Keratinocyte (primary cell): ENCODE measurements at places on chromosomes 11 and 22.

- no peak for DNase-seq
These were observed 339.7 kb upstream of the B3GAT1 start for GRCh38 chr11:134751766-134752165.

DNA sequence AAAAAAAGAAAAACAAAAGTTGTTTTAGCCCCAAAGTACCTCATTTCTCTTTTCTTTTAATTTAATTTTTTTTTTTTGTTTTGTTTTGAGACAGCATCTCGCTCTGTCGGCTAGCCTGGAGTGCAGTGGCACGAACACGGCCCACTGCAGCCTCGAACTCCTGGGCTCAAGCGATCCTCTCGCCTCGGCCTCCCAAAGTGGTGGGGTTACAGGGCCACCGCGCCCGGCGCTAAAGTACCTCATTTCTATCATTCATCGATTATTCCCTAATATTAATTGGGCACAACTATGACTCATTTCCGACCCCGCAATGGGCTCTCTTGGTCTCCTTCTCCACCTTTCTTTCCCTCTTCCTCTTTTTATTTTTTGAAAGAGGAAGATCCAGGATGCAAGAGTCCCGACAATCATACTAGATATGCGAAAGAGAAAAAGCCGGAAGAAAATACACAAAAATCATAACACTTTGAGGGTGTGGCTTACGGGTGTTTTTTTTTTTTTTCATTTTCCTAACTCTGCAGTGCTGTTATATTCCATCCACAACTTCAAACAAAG, 475 bp upstream of the AIP start:
- no peak for DNase-seq

DNA sequence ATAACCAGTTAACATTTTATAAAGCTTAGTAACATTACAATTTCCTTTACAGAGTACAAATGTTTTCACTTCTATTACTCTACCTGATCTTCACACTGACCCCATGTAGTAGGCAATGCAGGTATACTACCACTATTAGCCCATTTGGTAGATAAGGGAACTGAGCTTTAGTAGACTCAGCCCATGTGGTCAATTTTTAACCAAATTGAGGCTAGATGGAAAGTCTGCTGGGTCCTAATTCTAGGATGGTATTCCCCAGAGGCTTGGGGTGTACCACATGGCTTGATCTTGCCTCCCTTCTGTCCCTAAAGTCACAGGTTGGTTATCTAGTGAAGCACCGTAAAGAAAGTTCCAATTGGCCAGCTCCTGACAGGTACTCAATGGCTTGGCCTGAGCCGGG, 48.2 kb downstream of the NRXN2 start:
- DNase-seq, result no peak

- no peak for DNase-seq
These were observed 237.3 kb downstream of the BRD1 start for GRCh38 chr22:49590381-49590780.

- DNase-seq, result no peak
These were observed 1.3 kb upstream of the ZNF70 start for GRCh38 chr22:23752090-23752691.

- no peak for DNase-seq
These were observed 104.8 kb downstream of the C11orf58 start for GRCh38 chr11:16843294-16843693.

DNA sequence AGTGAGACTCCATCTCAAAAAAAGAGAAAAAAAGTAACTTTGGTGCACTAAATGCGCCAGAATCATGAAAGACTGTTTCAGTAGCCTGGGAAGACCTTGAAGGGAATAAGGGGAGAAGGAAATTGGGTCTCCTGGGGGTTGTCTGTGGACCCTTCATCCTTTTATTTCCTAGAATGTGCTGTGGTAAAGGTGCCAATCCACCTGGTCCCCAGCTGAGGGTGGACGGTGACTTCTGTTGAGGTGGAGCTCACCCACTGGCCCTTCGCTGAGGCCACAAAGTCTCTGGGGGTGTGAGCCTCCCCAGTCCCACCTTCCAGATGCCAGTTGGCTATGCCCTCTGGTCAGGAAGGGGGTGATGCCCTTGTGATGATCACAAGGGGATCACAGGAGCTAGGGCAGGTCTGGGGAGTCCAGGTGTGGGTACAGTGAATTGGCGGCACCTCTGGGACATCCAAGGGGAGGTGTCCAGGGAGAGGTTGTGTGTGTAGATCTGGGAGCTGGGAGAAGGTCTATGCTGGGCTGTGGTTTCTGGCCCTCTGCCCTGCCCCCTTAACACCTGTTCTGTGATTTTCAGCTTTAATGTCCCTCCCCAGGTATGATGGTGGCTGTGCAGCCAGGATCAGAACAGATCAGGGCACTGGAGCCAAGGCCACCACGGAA, 34.2 kb upstream of the LMO1 start:
- DNase-seq, result no peak

DNA sequence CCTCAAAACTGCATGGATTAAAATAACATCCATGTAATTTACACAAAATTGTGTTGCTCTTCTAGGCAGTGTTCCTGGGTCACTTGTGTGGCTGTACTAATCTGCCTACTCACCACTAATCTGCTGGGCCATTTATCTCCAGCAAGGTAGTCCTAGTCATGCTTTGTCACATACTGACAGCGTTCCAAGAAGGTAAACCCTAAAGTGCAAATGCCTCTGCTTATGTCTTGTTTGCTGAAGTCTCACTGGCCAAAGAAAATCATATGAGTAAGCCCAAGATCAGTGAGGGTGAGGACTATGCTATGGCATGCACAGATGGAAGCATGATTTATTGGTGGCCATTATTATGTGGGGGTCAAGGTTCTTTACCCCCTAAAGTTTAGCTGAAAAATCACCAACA, 630.2 kb upstream of the LUZP2 start:
- DNase-seq, result no peak

DNA sequence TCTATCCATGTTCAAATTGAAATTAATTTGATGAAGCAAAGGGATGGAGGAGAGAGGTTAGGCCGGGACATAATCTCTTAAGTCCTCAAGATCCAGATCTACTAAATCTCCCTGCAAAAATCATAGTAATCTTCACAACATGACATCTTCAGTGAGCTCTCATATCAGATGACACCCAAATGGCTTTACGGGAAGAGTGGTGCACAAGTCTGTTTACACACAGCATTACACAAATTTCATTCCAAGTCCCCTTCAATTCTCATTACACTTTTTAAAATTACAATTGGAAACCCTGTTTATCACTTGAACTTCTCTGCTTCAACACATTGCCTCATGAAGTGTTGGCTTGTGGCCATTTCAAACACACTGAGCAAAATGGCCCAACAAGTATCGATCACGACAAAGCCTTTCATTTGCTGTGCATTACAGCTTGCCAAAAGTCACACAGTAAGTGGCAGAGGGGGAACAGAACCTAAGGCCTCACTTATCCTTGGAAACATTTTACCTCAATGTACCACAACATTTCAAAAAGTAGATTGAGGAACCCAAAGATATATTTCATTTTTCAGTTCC, 17.9 kb upstream of the TPH1 start:
- no peak for DNase-seq

- no peak for DNase-seq
These were observed 33.1 kb downstream of the KCNQ1 start for GRCh38 chr11:2477936-2478335.

DNA sequence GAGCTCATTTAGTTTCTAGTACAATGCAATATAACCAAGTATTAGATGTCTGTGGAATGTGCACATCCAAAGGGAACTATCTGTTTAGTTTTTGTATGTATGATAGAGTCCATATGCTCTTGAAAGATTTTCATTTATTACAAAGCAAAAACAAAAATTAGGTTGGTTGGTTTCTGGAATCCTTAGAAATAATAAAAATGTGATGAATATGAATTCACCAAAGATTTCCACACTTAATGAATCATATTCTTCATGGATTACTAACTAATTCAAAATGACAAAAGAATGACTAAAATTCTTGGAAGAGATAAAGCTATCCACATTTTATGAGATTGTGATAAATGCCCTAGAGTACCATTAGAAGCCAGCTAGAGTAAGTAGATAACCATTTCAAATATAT, 261.1 kb downstream of the SBF2 start:
- DNase-seq, result no peak

DNA sequence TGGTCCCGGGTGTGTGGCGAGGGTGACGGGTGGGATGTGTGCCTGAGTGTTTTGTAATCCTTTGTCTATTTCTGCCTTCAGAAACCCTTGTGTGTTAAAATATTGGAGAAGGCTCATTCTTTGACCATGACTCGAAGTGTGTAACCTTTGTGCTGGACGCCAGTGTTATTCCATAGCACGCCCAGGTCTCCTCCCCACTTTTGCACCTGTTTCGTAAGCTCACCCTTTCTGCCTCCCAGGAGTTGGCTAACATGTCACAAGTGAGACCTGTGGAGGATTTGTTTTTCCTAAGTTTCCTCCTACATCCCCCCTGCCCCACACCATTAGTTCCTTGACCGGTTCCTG, 382 bp downstream of the C11orf54 start:
- DNase-seq, result no peak

GRCh38 chr22:44682556-44683168, 19.3 kb upstream of the PRR5 start:
- DNase-seq, result no peak

DNA sequence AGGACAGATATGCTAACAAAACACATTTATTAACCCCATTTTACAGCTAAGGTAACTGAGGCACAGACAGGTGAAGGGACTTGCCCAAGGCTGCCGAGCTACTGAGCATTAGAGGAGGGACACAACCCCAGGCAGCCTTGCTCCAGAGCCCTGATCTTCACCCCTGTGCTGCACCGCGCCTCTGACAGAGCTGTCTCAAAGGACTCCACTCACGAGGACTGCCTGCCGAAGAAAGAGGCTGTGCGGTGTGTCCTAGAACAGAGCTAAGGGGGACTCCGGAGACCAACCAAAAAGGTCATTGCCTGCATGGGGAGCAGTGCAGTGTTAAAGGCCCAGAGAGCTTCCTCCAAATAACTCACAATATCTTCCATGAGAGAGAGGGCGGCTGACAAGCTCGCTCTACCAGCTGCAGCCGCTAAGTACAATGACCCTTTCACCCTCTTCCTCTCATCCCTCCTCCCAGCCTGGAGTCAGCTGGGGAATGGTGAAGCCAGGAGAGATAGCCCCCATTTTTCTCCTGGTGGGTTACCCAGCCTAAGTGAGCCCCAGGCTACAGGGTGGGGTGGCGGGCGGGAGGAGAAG, 119.2 kb downstream of the DSCAML1 start:
- no peak for DNase-seq

DNA sequence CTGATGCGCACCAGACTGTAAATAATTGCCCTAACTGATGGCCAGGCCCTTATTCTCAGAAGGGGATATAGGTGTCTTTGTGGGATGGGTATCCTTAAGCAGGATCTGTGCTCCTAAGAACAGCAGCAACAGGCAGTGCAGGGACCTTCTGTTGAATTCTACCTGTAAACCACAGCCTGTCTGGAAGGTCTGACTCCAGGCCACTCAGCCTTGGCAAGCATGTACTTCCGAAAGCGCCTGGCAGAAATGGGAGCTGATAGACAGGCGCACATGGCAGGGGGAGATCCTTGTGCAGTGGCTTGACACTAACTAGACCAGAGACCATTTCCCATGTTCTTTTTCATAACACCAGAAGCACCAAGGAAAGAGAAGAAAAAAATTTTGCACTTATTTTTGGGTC, 59.0 kb downstream of the C22orf31 start:
- DNase-seq, result no peak

GRCh38 chr11:31655483-31655882, 145.9 kb downstream of the ELP4 start:
- peak; percentile 40 for DNase-seq

DNA sequence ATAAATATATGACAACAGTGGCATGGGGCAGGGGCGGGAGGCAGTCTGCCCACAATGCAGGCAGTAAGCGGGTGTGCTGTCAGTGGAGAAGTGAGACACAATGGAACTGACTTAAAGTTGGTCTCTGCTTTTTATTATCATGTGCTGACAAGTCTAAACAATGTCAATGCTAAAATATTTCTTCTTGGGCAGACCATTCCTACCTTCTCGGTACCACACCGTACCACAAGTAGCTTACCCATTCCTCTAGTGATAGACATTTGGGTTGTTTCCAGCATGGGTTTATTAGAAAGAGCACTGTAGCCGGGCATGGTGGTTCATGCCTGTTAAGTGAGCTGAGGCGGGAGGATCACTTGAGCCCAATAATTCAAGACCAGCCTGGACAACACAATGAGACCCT, 2.6 kb upstream of the CHADL start:
- peak; percentile 58 for DNase-seq

GRCh38 chr11:123696183-123696582, 41.8 kb upstream of the SCN3B start:
- DNase-seq, result no peak

DNA sequence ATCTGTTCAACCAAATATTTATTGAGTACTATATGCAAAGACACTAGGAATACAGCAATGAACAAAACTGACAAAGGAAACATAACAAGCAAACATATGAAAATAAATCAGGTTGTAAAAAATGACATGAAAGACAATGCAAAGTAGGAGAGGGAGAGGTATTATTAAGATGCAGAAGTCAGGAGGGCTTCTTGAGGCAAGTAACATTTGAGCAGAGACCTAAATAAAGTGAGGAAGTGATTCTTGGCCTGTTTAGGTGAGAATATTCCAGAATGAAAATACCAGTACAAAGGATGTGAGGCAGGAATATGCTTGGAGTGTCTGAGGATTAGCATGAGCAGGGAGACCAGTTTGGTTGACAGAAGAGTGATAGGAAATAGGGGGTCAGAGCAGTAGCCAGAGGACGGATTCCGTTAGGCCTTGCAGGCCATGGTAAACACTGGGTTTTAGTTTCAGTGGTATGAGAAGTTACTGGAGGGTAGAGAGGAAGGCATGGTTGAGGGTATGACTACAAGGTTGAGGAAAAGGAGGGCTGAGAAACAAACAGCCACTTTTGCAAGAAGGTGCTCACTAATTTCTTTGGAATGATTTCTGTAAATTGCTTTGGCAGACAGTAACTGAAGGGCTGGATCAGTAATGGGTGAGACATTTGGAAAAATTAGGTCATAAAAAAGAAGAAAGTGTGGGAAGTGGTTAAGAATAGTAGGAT, 191.9 kb downstream of the SWAP70 start:
- DNase-seq, result no peak

DNA sequence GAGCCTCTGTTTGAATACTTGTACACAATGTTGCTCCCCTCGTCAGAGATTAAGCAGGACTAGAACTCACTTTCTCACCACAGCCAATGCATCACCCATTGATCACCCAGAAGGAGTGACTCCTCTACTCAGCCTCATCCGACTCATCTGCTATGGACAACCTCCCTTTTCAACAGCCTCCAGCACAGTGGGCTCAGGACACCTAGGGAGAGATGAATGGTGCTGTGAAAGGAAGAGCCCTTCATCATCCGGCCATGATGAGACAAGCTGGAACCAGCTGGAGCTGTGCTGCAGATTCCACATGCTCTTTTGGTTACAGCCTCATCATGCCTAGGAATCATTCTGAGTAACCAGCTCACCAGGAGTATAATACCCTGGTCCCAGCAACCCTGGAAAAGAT, 15.5 kb downstream of the C11orf91 start:
- DNase-seq, result no peak

GRCh38 chr11:114447892-114448291, 8.6 kb downstream of the REXO2 start:
- no peak for DNase-seq

- DNase-seq, result no peak
These were observed 8.2 kb downstream of the ABCG4 start for GRCh38 chr11:119157063-119157462.

GRCh38 chr11:35147235-35147634, 8.3 kb downstream of the CD44 start:
- no peak for DNase-seq

GRCh38 chr22:21587803-21588611, 20.5 kb downstream of the UBE2L3 start:
- DNase-seq, result no peak

- no peak for DNase-seq
These were observed 13.5 kb downstream of the ARFGAP2 start for GRCh38 chr11:47163193-47163592.
